Activated B cell treated with CpG ODN at 0.5 μM for 24 hours (primary cell): ENCODE measurements at places on chromosomes 1 and 21.

DNA sequence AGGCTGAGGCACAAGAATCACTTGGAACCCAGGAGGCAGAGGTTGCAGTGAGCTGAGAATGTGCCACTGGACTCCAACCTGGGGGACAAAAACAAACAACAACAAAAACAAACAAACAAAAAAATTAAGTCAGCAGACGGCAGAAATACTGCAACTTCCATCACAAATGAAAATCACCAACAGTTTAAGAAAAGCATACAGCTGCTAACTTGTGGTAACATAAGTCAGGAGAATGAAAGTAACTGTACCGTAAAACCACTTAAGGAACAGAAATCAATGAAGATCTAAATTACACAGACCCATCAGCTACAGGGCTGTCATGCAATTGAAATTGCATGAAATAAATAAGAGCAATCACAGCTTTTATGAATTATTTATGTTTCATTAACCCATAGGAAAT lies 25.0 kb downstream of the MCOLN2 start:
- peak overlapping the region; percentile 67 for H3K4me3 ChIP-seq
- no peak for DNase-seq
- H3K27ac ChIP-seq = peak overlapping the region; percentile 70
- peaks cover 32% of the 10 kb centered on the region for H3K36me3 ChIP-seq

DNA sequence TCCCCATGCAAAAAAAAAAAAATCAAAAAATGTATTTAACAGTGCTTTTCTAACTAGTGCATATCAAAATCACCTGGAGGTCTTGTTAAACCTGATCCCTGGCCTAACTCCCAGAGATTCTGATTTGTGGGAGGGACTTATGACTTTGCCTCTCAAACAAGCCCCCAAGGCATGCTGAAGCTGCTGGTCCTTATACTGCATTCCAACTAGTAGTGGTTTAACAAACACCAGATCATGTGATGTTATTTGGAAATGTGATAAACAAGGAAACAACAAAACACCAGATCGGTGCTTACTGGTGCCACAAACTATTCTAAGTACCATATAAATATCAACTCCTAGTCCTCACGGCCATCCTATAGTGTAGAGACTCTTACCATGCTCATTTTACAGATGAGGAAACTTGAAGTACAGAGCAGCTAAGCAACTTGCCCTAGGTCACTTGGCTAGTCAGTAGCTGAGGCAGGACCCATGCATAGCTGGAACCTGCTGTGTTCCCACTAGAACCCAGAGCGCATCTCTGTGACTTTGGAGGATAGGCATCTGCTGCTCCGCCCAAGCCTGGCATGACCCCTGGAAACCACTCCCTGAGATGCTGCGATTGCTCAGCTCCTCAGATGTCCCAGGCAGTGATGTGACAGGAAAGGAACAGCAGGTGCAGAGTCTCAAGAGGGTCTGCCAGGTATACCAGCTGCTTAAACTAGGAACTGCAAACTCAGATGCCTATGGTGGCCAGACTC lies 38.1 kb downstream of the SOX13 start:
- DNase-seq = no peak
- peaks cover 2% of the 10 kb centered on the region for H3K27me3 ChIP-seq
- peaks cover 3% of the 10 kb centered on the region for H3K4me1 ChIP-seq
- no peaks in the 10 kb centered on the region for H3K36me3 ChIP-seq
- no peak overlapping the region for H3K4me3 ChIP-seq
- no peak overlapping the region for H3K27ac ChIP-seq

GRCh38 chr21:34967509-34968289 lies 81.4 kb downstream of the RUNX1 start:
- H3K36me3 ChIP-seq = peaks cover 53% of the 10 kb centered on the region
- H3K4me3 ChIP-seq = no peak overlapping the region
- peaks cover 46% of the 10 kb centered on the region for H3K4me1 ChIP-seq
- DNase-seq = no peak
- no peak overlapping the region for H3K27ac ChIP-seq

DNA sequence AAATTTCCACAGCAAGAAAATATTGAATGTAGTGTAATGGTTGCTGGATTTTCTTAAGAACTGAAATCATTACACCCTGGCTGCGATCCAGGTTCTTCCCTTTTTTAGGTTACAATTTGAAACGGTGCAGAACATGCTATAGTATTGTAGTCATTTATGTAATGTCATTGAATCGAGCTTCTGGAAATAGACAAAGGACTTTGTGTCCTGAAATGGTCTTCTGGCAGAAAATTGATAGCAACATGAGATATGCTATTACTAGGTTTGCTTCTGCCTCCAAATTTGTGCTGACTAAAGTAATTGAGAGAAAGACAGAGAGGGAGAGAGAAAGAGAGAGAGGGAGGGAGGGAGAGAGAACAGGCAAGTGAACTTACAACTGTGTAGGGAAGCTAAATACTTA lies 146.2 kb upstream of the NFIA start:
- H3K27me3 ChIP-seq = peaks cover 6% of the 10 kb centered on the region
- no peak overlapping the region for H3K4me3 ChIP-seq
- no peak overlapping the region for H3K27ac ChIP-seq
- H3K36me3 ChIP-seq = no peaks in the 10 kb centered on the region
- H3K4me1 ChIP-seq = no peaks in the 10 kb centered on the region

GRCh38 chr1:169105434-169106094 lies 926 bp upstream of the ATP1B1 start:
- H3K27me3 ChIP-seq = peaks cover 36% of the 10 kb centered on the region
- H3K4me1 ChIP-seq = peaks cover 18% of the 10 kb centered on the region
- peak overlapping the region; percentile 78 for H3K4me3 ChIP-seq
- no peaks in the 10 kb centered on the region for H3K36me3 ChIP-seq
- no peak overlapping the region for H3K27ac ChIP-seq

GRCh38 chr21:45035477-45035848 lies 38.9 kb upstream of the ADARB1 start:
- peaks cover 7% of the 10 kb centered on the region for H3K27me3 ChIP-seq
- no peak for DNase-seq
- peaks cover 16% of the 10 kb centered on the region for H3K4me1 ChIP-seq
- no peaks in the 10 kb centered on the region for H3K36me3 ChIP-seq
- no peak overlapping the region for H3K27ac ChIP-seq
- no peak overlapping the region for H3K4me3 ChIP-seq

- peak overlapping the region; percentile 77 for H3K4me3 ChIP-seq
- DNase-seq = no peak
- H3K4me1 ChIP-seq = peaks cover 64% of the 10 kb centered on the region
- H3K36me3 ChIP-seq = peaks cover 63% of the 10 kb centered on the region
- no peaks in the 10 kb centered on the region for H3K27me3 ChIP-seq
- peak overlapping the region; percentile 95 for H3K27ac ChIP-seq
These were observed 4.5 kb upstream of the FAM177B start for GRCh38 chr1:222732216-222733159.

- H3K27ac ChIP-seq = no peak overlapping the region
- no peaks in the 10 kb centered on the region for H3K36me3 ChIP-seq
- no peak overlapping the region for H3K4me3 ChIP-seq
- H3K4me1 ChIP-seq = peaks cover 5% of the 10 kb centered on the region
- peaks cover 3% of the 10 kb centered on the region for H3K27me3 ChIP-seq
These were observed 20.4 kb upstream of the RCAN1 start for GRCh38 chr21:34635307-34635706.

DNA sequence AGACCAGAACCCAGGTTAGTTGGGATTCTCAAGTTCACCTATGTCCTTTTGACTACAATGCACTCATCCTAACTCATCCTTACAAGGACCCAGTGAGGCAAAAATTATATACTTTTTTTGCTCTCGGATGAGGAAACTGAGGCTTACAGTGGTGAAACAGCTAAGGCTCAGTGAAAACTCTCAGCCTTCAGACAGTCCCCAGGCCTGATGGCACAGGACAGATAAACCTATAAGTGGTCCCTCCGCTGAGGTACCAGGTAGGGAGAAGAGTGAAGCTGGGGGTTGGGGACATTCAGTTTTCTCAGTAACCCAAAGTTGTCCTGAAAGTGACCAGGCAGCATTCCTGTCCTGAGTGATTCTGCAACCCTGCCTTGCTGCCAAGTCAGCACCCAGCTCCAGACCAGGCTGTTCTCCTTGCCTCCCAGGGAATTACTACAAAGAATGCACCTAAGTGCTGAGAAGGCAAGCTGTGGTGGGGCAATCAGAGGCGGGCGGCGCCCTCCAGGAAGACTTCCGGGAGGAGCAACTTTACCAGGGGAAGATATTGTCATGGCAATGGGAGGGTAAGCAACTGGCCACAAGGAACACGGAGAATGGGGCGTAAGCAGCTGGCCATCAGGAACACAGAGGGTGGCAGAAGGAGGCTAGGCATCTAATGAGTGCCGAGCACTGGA lies 4.6 kb downstream of the TENT5B start:
- peaks cover 9% of the 10 kb centered on the region for H3K27me3 ChIP-seq
- peaks cover 9% of the 10 kb centered on the region for H3K4me1 ChIP-seq
- H3K4me3 ChIP-seq = no peak overlapping the region
- H3K36me3 ChIP-seq = no peaks in the 10 kb centered on the region

DNA sequence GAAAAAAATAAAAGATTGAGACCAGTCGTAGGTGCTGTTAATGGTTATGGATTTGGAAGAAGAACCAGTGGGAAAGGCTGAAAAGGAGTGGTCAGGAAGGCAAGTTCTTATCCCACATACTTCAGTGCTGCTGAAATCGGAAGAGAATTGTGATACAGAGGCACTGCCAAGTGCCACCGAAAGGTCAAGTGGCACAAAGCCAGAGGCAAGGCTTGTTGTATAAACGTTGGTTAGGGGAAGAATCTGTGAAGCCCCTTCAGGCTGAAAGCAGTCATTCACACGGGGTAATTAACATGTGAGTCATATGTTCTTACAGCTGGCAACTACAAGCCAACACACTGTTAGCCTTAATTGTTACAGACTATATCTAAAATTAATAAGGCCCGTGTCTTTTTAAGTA lies 48.8 kb downstream of the ZBTB40 start:
- H3K27me3 ChIP-seq = no peaks in the 10 kb centered on the region
- H3K27ac ChIP-seq = no peak overlapping the region
- H3K4me3 ChIP-seq = no peak overlapping the region
- no peak for DNase-seq
- H3K36me3 ChIP-seq = peaks cover 63% of the 10 kb centered on the region
